SK-N-SH (cell line): ENCODE measurements at places on chromosomes 1 and 21. TPM values are rescaled to one million over a fixed set of nuclear protein-coding genes. Genes with fewer than 3 reads are reported as not detected.

DNA sequence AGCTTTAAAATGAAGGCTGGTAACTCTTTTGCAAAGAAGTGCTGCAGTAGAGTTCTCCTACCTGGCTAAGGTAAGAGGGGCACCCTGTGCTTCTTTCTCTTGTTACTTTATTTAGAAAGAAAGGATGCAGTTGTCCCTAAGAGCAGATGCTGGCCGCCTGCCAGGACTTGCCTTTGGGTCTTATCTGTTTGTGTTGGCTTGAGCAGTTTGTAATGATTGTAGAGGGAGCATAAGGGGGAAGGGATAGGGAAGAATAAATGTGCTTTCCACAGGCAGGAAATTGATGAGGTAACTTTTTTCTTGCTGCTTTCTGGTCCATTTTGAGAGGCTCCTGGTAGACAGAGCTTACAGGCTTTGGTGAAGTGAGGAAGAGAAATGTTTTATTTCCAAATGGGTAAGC lies 229.6 kb downstream of the HHAT start:
- H3K27ac ChIP-seq = peak overlapping the region; percentile 58
- H3K27me3 ChIP-seq = no peaks in the 10 kb centered on the region
- peak; percentile 44 for DNase-seq

DNA sequence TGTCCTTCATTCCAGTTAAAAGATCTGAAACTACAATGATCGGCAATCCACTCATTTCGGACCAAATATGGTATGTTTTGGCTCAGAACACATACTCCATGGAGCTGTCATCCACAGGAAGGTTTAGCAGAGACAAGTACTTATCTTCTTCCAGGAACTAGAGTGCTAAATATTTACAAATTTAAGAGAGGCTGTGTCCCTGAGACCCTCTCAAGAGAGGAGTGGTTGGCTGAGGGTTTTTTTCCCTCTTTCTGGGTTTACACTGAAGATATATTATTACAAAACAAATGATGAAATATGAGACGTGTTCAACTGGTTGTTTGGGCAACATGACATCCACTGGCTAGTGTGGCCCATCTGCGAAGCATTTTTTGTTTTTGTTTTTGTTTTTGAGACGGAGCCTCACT lies 25.9 kb upstream of the NID1 start:
- no peaks in the 10 kb centered on the region for H3K4me1 ChIP-seq
- no peak overlapping the region for H3K4me3 ChIP-seq
- no peak for DNase-seq
- H3K36me3 ChIP-seq = no peaks in the 10 kb centered on the region
- no peak overlapping the region for H3K27ac ChIP-seq

GRCh38 chr21:42845296-42845965 lies 33.9 kb downstream of the WDR4 start:
- H3K4me3 ChIP-seq = no peak overlapping the region
- no peaks in the 10 kb centered on the region for H3K27me3 ChIP-seq
- H3K27ac ChIP-seq = no peak overlapping the region
- H3K4me1 ChIP-seq = no peaks in the 10 kb centered on the region

DNA sequence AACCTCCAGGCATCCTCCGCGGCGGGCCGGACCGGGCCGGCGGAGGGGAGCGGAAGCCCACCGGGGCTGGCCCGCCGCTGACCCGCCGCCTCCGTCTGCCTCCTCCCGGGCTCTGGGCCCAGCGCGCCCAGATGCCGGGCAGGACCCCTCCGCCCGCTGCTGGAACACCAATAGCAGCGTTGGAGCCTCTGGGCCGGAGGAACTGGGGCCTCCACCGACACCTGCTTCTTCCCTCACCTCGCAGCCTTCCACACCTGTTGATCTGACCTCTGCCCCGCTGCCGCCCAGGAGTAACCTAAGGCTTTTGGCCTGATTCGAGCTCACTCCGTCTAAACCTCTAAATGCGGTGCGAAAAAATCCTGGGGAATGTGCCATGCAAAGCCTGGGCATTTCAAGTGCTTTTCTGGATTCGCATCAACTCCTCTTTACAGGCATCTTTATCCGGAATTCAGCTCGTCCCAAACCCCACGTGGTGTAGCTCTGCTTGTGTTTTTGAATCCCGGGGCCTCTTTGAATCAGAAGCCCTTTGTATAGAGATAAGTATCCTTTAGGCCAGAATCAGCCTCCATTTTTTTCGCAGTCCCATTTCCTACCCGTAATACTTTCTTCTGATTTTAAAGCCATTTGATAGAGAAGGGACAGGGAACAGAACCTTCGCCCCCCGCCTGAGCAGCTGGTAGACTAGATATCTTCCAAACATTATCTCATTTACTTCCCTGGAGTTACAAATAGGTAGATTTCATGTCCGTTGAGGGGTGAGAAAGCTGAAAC lies 680 bp upstream of the CNN3 start:
- peak overlapping the region; percentile 71 for H3K4me3 ChIP-seq
- peak; percentile 26 for DNase-seq
- H3K27ac ChIP-seq = peak overlapping the region; percentile 79
- H3K36me3 ChIP-seq = peaks cover 13% of the 10 kb centered on the region
- H3K4me1 ChIP-seq = peaks cover 24% of the 10 kb centered on the region
- no peaks in the 10 kb centered on the region for H3K27me3 ChIP-seq

GRCh38 chr1:40896482-40896881 lies 34.3 kb upstream of the CITED4 start:
- no peaks in the 10 kb centered on the region for H3K36me3 ChIP-seq
- no peak for DNase-seq
- H3K4me1 ChIP-seq = peaks cover 9% of the 10 kb centered on the region; the same call in 1 of the 2 replicates
- no peak overlapping the region for H3K27ac ChIP-seq
- H3K4me3 ChIP-seq = no peak overlapping the region

DNA sequence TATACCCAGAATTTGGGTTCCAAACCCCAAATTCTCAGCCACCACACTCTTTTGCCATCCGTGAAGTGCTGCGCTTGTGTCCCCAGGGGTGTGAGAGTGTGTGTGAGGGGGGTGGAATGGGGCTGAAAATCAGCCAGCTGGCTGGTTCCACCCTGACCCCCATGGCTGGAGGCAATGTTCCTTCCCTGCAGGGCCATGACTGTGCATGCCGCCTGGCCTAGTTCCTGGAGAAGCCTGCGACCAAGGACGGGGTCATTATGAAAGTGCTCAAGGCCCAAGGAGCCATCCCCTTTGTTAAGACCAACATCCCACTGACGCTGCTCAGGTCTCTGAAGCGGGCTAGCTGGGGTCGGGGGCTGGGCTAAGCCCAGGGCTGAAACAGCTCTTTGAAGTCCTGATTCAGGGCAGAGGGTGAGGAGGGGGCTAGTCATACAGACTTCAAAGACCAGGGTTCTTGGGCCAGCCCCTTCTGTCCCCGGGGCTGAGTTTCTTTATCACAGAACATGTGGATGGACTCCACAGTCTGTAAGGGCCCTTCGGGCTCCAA lies 38.7 kb downstream of the FAAH start:
- no peak for DNase-seq
- peaks cover 29% of the 10 kb centered on the region for H3K27me3 ChIP-seq
- H3K4me1 ChIP-seq = no peaks in the 10 kb centered on the region
- H3K36me3 ChIP-seq = no peaks in the 10 kb centered on the region
- H3K27ac ChIP-seq = no peak overlapping the region

DNA sequence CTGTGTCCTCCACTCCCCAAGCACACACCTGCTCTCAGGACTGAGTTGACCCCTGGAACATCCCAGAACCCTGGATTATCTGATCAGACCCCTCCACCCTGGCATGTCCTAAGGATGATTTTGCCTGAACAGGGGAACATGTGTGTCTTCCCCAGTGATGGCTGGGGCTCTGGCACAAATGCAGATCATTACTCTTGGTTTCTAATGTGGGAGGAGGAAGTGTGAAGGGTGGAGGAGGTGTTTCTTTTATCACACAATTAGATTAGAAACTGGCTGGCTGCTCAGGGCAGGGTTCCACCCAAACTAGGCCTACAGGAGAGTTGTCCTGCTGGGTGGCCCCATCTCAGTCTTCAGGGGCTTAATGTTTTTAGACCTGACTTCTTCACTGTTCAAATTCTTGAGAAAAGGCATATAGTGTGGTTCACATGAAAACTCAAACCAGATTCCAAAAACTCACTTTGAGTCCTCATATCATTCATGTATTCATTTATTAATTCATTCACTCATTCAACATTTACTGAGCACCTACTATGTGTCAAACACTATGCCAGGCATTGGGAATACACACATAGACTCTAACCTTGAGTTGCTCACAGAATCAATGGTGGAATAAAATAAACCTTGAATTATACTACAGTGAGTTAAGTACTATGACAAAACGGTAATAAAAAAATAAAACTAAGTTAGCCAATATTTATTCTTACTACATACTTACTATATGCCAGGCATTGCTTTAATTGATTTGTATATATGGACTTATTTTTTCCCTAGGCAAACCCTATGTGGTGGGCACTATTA lies 221.8 kb upstream of the JUN start:
- no peak for DNase-seq
- no peaks in the 10 kb centered on the region for H3K36me3 ChIP-seq
- H3K27me3 ChIP-seq = no peaks in the 10 kb centered on the region

DNA sequence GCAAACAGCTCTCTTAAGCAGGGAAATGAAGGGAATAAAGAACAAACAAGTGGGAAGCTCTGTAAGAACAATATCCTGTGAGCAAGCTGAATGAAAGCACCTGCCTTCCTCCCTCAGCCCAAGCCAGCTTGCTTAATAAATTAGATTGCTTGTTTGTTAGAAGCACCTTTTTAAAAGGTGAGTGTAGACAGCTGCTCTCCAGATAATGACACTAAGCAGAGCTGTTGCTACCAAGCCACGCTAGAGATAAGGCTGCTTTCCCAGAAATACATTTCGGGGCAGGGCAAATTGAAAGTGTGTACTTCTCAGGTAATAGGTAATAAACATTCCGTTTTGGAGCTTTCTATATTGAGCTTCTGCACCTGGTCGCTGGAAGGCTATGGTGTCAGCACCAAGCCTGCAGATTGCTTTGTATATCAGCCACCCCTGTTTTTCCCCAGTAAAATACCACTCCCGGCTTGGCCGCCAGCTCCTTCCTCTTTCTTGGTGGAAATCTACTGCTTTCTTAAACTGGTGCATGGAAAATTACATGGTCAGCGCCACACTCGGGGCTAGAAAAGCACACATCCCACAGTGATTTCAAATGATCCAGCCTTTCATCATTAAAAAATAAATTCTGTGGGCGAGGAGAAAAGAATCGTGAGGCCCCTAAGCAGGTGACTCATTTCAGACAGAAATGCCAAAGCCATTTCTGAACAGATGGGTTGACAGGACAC lies 151.3 kb downstream of the ETS2 start:
- no peak for DNase-seq
- peak overlapping the region; percentile 50; the same call in 1 of the 2 replicates for H3K27ac ChIP-seq
- no peaks in the 10 kb centered on the region for H3K27me3 ChIP-seq
- no peaks in the 10 kb centered on the region for H3K4me1 ChIP-seq

GRCh38 chr21:41508415-41509144 lies 622 bp upstream of the TMPRSS2 start:
- no peaks in the 10 kb centered on the region for H3K36me3 ChIP-seq
- no peak overlapping the region for H3K4me3 ChIP-seq
- H3K27ac ChIP-seq = no peak overlapping the region
- H3K27me3 ChIP-seq = peaks cover 17% of the 10 kb centered on the region; the same call in 1 of the 2 replicates

- no peak overlapping the region for H3K4me3 ChIP-seq
- no peak for DNase-seq
- H3K27ac ChIP-seq = no peak overlapping the region
- no peaks in the 10 kb centered on the region for H3K27me3 ChIP-seq
- H3K4me1 ChIP-seq = 0 out of 2 replicates have a peak, but pooled peaks cover 6% of the 10 kb centered on the region
- H3K36me3 ChIP-seq = no peaks in the 10 kb centered on the region
Observed at GRCh38 chr1:151011154-151011850, 3.1 kb downstream of the PRUNE1 start.

DNA sequence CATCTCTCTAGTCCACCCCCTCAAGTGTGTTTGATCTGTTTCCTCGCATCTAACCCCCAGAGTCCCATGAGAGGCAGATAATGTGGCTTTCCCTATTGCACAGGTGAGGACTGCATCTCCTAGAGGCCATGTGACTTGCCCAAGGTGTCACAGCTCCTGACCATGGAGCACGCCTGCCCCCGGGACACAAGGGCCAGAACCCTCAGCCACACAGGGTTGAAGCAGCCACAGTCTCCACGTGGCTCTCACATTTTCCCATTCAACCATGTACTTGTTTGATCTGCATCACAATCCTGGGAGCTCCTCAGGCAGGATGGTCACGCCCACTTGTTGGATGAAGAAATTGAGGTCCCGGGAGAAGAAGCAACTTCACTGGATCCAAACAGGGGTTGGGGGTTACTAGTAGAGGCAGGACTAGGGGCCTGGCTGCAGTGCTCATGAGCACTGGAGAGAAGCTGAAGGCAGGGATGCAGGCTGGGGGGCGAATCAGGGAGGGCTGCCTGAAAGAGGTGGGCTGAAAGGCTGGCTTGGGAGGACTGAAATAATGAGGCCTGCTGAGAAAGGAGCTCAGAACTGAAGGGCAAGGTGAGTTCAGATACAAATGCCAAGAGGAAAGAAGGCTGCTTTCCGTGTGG lies 207.9 kb downstream of the PTPRU start:
- peak overlapping the region; percentile 19; the same call in 1 of the 2 replicates for H3K27ac ChIP-seq
- no peak overlapping the region for H3K4me3 ChIP-seq
- no peaks in the 10 kb centered on the region for H3K27me3 ChIP-seq
- no peak for DNase-seq
- H3K4me1 ChIP-seq = peaks cover 62% of the 10 kb centered on the region

GRCh38 chr1:106584107-106584506 lies 472.4 kb upstream of the PRMT6 start:
- H3K27ac ChIP-seq = no peak overlapping the region

DNA sequence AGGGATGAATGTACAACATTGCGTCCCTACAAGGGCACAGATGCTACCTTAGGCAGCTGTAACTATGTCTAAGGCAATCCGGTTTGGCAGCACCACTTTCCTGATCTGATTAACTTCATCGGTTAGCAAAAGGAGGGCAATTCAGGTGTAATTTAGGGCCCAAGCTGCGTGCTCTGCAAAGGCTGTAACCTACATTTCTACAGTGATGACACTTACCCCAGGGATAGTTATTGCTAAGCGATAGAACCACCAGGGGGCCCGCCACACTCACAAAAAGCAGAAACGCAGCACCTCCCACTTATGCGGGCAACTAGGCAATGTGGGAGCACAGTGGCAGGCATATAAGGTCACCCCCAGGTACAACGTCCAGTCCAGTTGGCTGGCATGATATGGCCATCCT lies 113.5 kb downstream of the GDAP2 start:
- peak overlapping the region; percentile 64; the same call in 1 of the 2 replicates for H3K27ac ChIP-seq
- H3K36me3 ChIP-seq = no peaks in the 10 kb centered on the region
- no peaks in the 10 kb centered on the region for H3K27me3 ChIP-seq
- no peak overlapping the region for H3K4me3 ChIP-seq

The LRRC39 gene
- polyA plus RNA-seq = 1.6 and 3.0 TPM in 2 replicates

The LMNA gene
- 726 and 983 TPM in 2 replicates for polyA plus RNA-seq

The TP73 gene
- 0.21 and 0.64 TPM in 2 replicates for polyA plus RNA-seq

The MIS18A gene
- polyA plus RNA-seq = 11.6 and 14.2 TPM in 2 replicates
